Renal cortex interstitium (tissue), 15 donors: ENCODE measurements at places on chromosomes 7 and 10. TPM values are rescaled to one million over a fixed set of nuclear protein-coding genes. Genes with fewer than 3 reads are reported as not detected.

Gene GPER1
- 4.9 TPM for polyA plus RNA-seq

Gene CCL24
- not detected for polyA plus RNA-seq

Gene PILRA
- 8.0 TPM for polyA plus RNA-seq

Gene PDLIM1
- polyA plus RNA-seq, result 95.6 TPM

Gene FGFBP3
- 3.6 TPM for polyA plus RNA-seq

Gene IL6
- polyA plus RNA-seq, result 0.17 TPM

Gene OPALIN
- not detected for polyA plus RNA-seq

Gene NHLRC2
- 26.9 TPM for polyA plus RNA-seq

Gene ACTL6B
- not detected for polyA plus RNA-seq

Gene SNCG
- 13.8 TPM for polyA plus RNA-seq
